ENCODE measurements at places on chromosomes 5 and 9.

DNA sequence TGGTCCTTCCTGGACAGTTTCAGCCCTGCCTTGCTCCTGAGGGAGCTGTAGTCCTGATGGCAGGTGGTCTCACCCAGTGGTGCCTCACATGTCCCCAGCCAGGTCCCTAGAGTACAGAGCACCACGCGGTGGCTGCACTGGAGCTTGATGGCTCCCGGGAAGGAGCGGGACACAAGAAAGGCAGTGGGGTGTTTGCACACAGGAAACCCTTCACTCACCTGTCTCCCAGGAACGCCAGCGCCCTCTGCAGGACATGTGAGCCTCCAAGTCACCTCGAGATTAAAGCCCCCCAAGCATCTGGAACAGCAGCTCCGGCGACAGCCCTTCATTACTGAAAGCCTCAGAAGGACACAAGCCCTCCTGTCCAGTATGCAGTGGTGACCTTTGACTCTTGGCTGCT lies 19.9 kb upstream of the TMEM250 start:
- DNase-seq: no peak

GRCh38 chr5:149412783-149413476 lies 33.8 kb upstream of the IL17B start:
- peak; percentile 28 for DNase-seq

DNA sequence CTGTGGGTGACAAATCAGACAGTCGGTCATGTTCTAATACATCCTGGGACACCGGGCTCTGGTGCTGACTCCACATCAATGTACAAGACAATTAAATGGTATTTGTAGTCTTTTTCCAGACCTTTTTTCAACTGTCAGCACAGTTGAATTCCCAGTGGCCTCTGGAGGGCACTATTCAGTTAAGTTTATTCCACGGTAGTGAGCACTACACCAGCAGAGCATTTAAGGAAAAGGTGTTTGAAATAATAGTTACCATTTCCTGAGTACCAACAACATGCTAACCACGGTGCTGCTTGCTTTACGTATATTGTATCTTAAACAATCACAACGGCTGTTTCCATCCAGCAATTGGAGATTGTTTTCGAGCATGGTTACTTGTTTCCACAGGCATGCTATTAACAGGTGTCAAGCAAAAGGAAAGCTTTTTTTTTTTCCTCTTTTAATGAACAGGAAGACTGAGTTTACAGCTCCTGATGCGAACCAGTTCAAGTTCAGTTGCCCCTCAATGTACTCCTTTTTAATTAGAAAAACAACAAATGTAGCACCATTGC lies 186.7 kb downstream of the PDZD2 start:
- peak; percentile 62 for DNase-seq

DNA sequence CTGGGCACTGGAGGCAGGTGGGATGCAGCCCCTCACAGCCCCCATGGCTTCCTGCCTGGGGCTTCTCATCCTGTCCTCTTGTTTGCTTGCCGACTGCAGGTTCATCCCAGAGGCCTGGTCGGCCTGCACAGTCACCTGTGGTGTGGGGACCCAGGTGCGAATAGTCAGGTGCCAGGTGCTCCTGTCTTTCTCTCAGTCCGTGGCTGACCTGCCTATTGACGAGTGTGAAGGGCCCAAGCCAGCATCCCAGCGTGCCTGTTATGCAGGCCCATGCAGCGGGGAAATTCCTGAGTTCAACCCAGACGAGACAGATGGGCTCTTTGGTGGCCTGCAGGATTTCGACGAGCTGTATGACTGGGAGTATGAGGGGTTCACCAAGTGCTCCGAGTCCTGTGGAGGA lies 232.7 kb downstream of the ADAMTSL1 start:
- DNase-seq: no peak

- peak; percentile 72 for DNase-seq
Observed at GRCh38 chr5:90056911-90057705, 352.4 kb downstream of the CETN3 start.

DNA sequence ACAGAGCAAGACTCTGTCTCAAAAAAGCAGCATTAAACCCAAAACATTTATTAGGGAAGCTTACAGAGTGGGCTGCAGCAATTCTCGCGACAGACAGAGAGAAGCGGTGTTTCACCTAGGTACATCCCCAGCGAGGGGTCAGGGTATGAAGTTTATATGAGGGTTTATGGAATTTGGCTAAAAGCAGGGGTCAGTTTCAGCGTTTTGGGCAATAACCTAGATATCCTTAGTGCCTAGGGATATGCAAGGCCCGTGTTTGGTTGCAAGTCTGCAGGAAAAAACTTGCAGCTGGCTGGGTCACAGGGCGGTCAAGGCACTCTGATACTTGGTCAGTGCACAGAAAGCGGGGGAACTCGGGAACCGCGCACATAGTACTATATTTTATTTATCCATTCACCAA lies 649 bp upstream of the GLE1 start:
- DNase-seq: no peak

DNA sequence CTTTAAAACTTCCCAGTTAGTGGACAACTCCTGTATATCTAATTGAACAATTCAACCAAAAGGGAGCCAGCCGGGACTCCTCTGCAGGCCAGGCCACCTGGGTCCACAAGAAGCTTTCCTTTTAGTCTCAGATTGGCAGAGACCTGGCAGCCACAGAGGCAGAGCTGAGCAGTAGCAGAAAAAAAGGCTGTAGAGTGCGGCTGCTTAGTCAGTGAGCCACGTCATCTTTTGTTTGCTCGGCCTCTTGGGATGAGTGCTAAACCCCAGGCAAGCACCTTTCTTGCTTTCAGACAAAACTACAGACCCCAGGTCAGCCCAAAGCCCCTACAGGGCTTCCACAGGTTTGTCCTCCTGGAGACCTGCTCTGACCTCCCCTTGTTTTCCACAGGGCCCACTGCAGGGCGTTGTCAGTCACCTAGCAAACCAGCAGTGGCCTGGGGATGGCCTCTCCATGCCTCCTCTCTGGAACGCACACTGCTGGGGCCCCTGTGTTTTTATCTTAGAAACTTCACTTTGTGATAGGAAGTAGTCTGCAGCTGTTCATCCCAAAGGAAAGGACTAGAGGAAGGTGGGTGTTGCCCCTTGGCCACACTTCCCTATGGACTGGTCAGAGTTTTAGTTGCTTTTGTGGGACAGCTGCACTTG lies 49.9 kb downstream of the SHB start:
- peak; percentile 74 for DNase-seq

DNA sequence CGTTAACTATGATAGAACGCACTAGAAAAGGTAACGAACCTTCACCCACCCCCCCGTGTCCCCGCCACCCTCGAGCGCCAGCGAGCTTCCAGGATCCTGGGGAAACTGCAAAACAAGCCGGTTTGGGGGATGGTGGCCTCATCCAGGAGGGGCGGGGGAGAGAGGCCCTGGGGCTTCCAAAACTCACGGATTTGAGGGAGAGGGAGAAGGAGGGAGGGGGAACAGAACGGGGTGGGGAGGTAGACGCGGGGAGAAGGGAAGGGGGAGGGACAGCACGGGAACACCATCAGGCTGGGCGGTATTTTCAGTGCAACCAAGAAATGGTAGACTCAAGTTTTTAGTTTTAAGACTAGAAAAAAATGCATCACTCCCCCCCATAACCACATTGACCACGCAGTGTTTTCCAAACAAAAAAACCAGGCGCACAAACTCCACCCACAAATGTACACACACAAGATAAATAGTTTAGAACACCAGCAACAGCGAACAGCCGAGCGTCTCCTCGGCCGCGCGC lies 1.4 kb downstream of the NRARP start:
- DNase-seq: no peak

Measured in fibroblast of skin of scalp (primary cell).